NCI-H1105 treated with DMSO at 0.1 percent for 48 hours (cell line): ENCODE measurements at places on chromosomes 2 and 18.

- peak; percentile 16 for DNase-seq
These were observed 38.1 kb downstream of the LDLRAD4 start for GRCh38 chr18:13256444-13257305.

GRCh38 chr2:393711-394696, 106.1 kb upstream of the ALKAL2 start:
- peak; percentile 5 for DNase-seq

- DNase-seq: no peak
These were observed 2.2 kb downstream of the DSG2 start for GRCh38 chr18:31500051-31500688.

DNA sequence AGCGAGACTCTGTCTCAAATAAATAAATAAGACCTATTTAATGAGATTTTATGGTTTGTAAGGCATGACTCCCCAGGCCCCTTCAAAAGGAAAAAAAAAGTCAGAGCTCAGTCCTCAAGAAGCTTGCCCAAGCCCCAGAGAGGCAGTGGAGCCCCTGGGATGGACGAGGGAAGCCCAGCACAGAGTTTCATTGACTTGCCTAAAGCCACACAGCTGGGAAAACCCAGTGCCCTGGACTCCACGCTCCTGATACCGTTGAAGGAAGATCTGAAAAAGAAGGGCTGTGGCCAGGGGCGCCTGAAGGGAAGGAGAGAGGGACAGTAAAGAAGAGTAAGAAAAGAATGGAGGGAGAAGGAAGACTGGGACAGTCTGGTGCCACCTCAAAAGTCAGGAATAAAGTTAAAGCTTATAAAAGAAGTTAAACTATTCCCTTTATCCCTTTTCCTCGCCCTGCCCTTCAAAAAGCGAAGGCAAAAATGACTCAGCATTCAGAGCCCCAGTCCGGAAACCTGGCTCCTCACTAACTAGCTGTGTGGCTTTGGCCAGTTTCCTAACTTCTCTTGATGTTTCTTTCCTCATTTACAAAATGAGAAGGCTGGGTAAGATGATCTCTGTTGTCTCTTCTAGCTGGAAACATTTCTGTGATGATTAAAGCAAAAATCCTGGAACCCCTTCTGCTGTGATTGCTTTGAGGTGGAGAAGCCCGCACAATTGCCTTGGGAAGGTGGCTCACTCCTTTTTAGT, 46.7 kb downstream of the LYPD1 start:
- no peak for DNase-seq

GRCh38 chr2:8224347-8225190, 457.3 kb upstream of the ID2 start:
- no peak for DNase-seq

- DNase-seq: no peak
These were observed 90.4 kb downstream of the SCN3A start for GRCh38 chr2:165113414-165113813.
